ENCODE measurements at places on chromosomes 2 and 18. TPM values are rescaled to one million over a fixed set of nuclear protein-coding genes. Genes with fewer than 3 reads are reported as not detected.

GRCh38 chr2:171271971-171272436 lies 111.3 kb upstream of the TLK1 start:
- peak; percentile 83 for DNase-seq

L3MBTL4 gene
- 0.88 TPM for total RNA-seq

GRCh38 chr2:119323459-119323858 lies 43.2 kb downstream of the C2orf76 start:
- no peak for DNase-seq

DNA sequence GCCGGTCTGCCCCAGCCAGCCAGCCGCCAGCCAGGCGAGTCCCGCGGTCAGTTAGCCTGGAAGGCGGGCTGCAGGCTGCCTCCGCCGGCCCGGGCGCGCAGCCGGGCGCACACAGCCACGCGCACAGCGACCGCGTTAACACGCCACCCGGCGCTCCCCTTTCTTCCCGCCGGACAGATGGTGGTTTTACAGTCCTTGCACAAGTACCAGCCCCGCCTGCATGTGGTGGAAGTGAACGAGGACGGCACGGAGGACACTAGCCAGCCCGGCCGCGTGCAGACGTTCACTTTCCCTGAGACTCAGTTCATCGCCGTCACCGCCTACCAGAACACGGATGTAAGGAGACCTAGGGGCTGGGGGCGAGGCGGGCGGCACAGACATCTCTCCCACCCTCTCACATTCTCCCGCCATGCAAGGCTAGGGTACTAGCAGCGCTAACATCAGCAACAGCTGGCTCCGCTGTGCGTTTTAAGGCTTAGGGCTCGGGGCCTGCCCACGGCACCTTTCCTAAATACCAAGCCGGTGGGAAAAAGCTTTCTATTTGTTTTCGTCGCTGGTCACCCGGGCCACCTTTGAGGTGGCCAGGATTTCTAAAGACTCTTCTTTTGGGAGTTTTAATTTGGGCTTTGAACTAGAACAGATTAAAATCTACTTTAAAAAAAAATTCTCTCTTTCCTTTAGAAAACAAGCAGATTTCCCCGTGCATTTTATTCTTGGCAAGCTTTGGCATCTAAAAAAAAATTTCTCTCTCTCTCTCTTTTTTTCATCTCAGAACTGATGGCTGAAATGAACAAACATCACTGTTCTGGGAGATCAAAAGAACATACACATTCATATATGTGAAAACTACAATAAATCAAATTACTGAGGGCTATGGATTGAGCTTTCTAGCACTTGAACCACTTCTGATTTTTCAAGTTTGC lies 2.9 kb downstream of the TBR1 start:
- DNase-seq: peak; percentile 85

DNA sequence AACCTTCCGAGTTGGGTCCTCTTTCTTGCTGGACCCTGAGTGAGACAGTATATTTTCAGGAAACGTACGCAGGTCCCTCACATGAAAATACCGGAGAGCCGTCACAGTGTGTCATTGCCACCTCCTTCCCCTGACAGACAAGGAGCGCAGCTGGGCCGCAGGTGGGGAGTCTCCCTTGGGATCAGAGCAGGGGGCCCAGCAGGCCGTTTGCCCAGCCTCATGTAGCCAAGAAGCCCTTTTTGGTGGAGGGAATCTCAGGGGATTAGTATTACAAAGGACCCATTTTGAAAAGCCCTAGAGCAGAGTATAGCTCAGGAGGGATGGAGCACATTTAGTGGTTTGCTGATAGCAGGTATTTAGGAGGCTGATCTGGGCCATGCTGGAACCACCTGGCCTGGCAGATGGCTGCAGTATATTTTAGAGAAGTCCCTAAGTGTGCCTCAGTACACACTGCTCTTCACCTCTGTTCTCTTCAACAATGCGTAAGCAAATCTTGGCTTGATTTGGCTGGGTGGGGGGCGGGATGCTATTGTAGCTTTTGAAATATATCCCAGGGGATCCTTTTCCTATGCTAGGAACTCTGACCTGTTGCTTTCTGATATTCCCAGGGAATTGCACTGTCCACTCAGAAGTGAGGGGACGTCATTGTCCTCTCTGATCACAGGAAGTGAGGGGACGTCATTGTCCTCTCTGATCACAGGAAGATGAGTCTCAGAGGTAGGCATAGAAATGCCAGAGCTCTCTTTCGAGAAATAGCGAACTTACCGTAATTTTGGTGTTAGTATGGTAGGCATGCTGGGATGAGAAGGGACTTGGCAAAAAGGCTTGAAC lies 171.9 kb downstream of the HRH4 start:
- DNase-seq: no peak

CCBE1 gene
- total RNA-seq: 53.0 TPM

RAB17 gene
- total RNA-seq: not detected

CD207 gene
- not detected for total RNA-seq

GRCh38 chr2:98517636-98518035 lies 73.0 kb downstream of the INPP4A start:
- peak; percentile 23 for DNase-seq

- DNase-seq: no peak
These were observed 107.8 kb downstream of the MEP1B start for GRCh38 chr18:32297579-32298170.

DNA sequence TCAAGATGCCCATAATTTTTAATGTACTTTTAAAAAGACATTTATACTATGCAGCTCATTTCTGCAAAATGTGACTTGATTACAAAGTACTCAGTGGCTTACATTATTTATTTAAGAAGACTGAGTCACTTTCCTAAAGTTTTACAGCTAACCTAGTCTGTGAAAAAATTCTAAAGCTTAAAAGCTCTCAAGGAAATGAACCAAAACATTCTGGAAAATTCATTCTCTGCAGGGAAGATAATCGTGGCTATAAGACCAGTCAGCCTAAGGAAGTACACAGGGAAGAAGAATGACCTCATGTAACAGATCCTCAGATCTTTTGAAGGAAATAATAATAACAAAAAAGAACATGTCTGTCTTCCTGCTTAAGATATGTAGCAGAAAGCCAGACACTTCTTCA lies 232.1 kb upstream of the STK17B start:
- DNase-seq: peak; percentile 43

FAM117B gene
- total RNA-seq: 3.2 TPM

DNA sequence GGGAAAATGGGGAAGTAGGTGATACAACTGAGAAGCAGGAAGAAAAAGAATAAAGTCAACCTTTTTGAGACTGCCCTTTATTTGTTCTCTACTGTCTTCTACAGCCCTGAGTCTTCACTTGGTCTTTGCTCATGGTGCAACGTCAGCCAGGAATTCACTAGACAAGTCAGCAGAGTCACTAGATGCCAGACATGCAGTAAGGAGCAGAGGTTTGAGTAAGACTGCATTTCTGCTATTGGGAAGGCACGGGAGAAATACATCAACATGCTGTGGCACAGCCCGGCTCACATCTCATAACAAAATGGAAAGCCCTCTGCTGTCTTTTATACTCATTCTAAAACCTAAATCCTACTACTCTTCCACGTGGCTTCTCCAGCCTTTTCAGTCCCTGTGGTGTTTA lies 67.1 kb downstream of the PRELID3A start:
- DNase-seq: peak; percentile 5

DNA sequence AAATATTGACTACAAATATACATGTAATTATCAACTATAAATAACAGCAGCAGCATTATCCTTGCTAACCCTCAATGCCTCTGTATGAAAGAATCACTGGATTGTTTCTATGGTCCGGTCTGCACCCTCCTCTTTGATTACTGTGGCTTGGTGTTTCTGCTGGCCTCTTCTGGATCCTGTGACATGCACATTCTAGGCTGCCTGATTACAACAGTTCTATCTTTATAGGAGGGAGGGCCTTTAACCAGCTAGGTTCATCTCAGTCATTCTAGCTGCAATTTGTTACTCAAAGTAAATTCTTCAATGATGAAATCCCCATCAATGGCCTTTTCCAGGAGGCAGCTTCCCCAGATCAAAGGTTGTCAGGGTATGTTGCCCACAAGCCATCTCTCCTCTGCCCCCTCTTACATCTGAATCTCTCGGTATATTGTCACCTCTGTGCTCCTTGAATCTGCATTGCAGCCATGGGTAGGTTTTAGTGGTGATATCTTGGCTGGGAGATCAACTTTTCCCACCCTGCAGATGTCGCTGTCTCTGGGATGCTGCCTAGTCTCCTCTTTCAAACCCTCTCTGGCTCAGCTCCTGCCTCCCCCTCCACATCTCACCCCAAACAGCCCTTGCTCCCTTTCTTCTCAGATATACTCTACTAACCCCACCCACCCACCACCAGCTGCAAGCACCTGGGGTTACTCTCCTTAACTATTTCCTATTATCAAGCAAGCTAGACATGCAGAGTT lies 106.2 kb upstream of the BZW1 start:
- no peak for DNase-seq

FIGN gene
- 2.5 TPM for total RNA-seq

SLC40A1 gene
- total RNA-seq: 13.6 TPM
